Left kidney (tissue), 8 donors: ENCODE measurements at places on chromosomes 4 and X.
A peak's percentile ranks its signal among the peaks of the same experiment; 100 is the strongest.

DNA sequence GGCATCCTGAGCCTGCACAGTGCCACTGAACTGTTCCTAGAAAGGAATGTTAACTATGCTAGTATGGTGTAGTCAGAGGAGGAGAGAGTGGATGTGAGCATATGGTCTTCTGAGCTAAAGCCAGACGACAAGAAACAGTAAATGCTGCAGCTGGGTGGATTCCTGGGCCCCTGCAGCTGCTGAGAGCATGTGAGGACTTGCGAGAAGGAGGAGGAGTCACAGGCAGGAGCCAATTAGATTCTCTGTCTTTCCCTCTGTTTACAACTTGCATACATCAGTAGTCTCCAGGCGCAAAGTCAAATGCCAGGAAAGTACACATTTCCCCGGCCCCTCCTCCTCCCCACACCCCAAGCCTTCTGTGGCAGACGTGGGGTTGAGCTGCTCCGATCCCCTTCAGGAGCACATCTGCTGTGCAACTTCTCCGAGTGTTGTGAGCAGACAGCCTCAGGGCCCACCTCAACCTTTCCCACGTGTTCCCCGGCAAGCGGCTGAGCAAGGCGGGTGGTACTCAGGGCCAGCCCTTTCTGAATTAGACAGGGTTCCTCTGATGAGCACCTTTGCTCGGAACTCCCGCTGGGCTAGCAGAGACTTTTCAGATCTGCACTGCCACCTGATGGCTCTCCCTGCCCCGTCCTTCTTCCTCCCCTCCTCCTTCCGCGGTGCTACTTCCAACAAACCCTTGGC, 108.7 kb upstream of the ATP6AP2 start:
- DNase-seq = peak; percentile 65

GRCh38 chr4:142909908-142910307, 63.8 kb upstream of the INPP4B start:
- no peak for DNase-seq

GRCh38 chr4:40984051-40984450, 230.3 kb downstream of the APBB2 start:
- DNase-seq = no peak

GRCh38 chr4:75737398-75737797, 13.0 kb downstream of the USO1 start:
- no peak for DNase-seq

- no peak for DNase-seq
These were observed 185.3 kb downstream of the KIT start for GRCh38 chr4:54843106-54843505.
